ENCODE measurements at places on chromosomes 2 and 18.

- no peak for DNase-seq
These were observed 13.7 kb downstream of the GATA6 start for GRCh38 chr18:22182884-22183697.

- DNase-seq: no peak
These were observed 538.7 kb downstream of the CMPK2 start for GRCh38 chr2:6326958-6327357.

- no peak for DNase-seq
These were observed 57.2 kb downstream of the REEP1 start for GRCh38 chr2:86280191-86280667.

DNA sequence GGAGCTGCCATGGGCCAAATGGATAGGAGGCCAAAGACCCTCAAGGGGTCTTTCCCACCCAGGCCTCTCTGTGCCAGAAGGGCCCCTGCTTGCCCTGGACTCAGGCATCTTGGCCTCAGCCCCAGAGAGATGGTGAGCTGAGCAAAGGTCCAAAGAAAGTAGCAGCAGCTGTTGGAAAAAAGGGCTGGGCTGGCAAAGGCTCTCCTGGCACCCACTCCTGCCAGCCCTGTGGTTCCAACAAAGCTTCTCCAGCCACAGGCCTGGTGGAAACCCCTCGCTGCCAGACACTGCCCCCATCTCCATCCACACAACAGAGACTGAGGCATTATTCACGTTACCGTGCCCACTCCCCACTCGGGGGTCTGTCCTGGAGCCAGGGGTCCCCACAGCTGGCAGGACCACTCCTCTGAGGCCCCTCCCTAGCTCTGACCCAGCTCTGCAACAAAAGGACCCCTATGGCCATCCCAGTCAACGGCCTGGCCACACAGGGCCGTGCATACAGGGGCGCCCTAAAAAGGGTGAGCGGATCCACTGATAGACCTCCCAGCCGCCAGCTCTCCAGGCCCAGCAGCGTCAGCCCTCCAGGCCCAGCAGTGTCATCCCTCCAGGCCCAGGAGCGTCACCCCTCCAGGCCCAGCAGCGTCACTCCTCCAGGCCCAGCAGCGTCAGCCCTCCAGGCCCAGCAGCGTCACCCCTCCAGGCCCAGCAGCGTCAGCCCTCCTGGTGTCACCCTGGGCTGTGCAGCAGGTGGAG is 10.1 kb downstream of the BIN1 start:
- no peak for DNase-seq

DNA sequence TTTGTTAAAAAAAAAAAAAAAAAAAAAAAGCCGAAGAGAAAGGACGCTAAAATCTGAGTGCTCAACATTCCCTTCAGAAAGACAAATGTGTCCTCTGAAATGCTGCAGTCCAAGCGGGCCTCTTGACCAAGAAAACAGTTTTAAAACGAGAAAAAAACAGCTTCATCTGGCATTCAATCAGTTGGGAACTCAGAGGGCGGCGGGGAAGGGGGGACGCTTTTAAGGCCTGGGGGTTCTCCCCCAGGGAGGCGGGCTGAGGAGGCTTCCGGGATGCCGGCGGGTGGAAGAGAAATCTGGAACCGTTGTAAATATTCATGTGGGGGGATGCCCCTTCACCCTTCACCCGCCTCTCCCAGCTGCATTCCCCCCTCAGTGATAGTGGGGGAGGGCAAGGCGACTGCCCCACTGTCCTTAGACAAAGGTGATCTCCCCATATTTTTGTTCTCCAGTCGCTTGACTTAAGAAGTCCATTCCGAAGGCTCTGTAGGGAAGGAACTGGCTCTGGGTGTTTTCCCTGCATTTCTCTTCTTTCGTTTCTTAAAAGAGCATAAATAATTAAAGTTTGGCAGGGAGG is 3.3 kb upstream of the HOXD11 start:
- DNase-seq: no peak

DNA sequence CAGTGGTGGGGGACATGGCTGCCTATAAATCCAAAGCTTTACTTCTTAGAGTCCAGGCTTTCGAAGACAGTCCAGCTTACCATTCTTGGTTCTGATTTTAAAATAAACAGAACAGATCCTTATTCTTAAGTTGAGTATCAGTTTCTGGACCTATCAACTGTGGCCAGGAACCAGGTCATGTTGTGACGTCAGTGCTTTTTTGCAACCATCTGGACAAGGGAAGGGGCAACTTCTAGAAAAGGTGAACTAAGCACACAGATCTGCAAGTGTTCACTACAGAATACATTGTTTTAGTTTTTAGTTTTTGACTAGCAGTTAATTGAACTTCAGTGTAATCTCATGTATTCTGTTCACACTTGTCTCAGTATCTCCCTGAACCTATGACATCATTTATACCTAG is 326.0 kb upstream of the MGAT5 start:
- no peak for DNase-seq

GRCh38 chr2:1278861-1279260 is 134.4 kb upstream of the TPO start:
- DNase-seq: no peak
